C1 segment of cervical spinal cord (tissue), 14 donors: ENCODE measurements at places on chromosomes 6 and 20.

- no peak for DNase-seq
Observed at GRCh38 chr6:153538491-153538890, 407.4 kb upstream of the RGS17 start.

DNA sequence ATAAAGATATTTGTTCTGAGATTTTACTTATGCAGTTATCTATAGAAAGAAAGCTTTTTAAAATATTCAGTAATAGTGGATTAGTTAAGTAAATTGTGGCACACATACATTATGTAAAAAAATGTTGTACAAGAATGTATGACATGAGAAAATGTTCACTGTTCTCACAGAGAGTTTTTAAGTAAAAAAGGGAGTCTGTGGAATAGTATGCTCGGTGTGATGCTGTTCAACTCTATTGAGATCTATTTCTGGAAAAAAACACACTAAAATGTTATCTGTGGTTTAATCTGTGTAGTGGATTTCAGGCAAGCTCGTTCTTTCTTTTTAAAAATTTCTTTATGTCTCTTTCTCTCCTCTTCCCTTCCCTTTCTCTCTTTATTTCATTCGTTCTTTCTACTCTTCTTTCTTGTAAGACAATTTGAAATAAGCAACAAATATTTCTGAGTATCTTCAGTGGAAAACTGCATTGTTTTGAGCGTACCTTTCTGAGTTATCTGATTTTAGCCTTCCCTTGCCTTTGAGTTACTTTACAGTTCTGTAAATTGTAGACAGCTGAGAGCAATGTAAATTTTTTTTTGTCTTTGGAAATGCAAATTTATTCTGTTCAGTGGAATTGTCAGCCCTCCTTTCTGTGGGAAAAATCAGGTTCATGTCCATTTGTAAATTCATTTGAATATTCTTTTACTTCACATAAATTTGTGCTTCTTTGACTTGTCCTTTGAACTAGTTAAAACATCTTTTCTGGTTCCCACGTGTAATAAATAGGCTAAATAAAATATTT is 229.0 kb upstream of the NOX3 start:
- DNase-seq, result no peak

DNA sequence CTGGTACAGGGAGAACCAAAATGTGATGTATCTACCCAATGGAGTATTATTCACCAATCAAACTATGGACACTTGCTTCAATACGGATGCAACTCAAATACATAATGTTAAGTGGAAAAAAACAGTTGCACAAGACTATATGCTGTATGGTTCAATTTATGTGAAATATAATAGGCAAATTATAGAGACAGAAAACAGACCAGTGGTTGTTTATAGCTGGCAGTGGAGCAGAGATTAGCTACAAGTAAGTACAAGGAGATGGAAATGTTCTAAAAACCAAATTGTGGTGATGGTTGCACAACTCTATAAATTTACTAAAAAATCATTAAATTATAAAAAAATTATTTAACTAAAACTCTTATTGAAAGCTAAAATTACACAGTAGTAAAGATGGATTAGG is 113.2 kb downstream of the PRDM1 start:
- DNase-seq, result no peak

- DNase-seq, result no peak
Observed at GRCh38 chr20:8284902-8285301, 152.8 kb downstream of the PLCB1 start.

- no peak for DNase-seq
Observed at GRCh38 chr6:76416821-76417605, 344.6 kb upstream of the IMPG1 start.

DNA sequence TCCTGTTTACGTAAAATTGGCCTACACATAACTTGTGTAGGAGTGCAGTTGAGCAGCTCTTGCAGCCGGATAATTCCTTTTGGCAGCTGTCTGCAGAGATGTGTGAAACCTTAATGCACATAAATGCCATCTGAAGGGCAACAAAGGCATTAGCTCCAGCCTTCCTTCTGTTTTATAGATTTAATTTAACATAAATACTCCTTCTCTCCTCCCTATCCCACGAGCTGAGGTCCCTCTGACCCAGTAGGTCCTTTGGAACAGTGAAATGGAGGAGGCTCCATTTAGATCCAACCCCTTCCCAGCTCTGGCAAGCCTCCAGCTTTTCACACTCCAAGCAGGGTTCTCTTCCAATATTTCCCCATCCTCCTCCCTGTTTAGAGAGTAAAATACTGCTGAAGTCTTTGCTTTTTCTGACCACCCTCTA is 6.5 kb downstream of the PLEKHG1 start:
- no peak for DNase-seq

GRCh38 chr6:99801805-99802204 is 192.2 kb downstream of the MCHR2 start:
- no peak for DNase-seq

GRCh38 chr6:5051394-5051793 is 33.7 kb upstream of the PPP1R3G start:
- no peak for DNase-seq

- no peak for DNase-seq
Observed at GRCh38 chr6:109292983-109293586, 89.2 kb downstream of the CD164 start.

DNA sequence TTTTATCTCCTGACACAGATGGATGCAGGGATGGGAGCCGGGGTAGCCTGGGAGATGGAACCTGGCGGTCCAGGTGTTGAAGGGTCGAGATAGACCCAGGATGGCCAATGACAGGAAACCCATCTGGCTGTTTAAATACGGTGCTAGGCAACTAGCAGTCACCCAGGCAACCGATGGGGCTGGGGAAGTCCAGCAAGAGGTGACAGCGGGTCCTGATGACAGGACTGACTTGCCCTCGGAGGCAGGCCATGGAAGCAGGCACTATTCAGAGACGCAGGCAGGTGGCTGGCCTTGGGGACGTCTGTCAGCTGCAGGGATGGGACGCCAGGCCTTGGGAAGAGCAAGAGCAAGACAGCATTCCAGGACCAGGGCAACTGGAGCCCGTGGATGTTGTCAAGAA is 135.4 kb upstream of the RALGAPA2 start:
- no peak for DNase-seq

DNA sequence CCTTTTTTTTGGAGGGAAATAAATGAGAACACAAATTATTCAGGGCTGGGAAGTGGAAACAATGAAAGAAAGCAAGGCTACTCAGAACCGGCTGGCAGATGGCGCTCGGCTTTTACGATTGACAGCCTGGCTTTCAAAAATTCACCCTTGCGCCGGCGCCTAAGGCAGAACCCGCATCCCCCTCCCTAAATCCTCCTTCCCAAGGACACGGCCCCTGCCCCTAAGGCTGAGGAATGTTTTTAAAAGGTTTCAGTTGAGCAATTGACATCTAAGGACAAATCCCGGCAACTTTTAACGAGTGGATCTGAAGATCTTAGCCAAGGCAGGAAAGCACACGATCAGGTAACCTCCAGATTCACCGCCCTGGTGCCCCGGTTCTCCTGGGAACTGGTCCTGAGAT is 16.3 kb downstream of the GNAS start:
- no peak for DNase-seq

- DNase-seq, result no peak
Observed at GRCh38 chr6:9978480-9978879, 436.4 kb downstream of the TFAP2A start.

DNA sequence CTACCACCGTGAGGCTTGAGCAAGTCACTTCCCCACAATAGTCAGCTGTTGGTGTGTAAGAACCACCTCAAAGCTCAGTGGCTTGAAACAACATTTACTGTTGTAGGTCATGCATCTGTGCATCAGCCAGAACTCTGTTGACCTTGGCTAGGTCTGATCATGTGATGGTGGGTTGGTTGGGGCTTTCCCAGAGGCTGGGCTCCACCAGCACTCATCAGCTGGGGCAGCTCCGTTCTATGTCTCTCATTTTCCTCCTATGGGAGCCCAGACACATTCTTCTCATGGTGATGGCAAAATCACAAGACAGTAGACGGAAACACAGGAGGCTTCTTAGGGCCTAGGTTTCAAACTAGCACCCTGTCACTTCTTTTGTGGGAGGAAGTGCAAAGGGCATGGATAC is 42.8 kb upstream of the PSMF1 start:
- no peak for DNase-seq

- DNase-seq, result peak; percentile 17
Observed at GRCh38 chr6:156449128-156449527, 328.1 kb upstream of the ARID1B start.

DNA sequence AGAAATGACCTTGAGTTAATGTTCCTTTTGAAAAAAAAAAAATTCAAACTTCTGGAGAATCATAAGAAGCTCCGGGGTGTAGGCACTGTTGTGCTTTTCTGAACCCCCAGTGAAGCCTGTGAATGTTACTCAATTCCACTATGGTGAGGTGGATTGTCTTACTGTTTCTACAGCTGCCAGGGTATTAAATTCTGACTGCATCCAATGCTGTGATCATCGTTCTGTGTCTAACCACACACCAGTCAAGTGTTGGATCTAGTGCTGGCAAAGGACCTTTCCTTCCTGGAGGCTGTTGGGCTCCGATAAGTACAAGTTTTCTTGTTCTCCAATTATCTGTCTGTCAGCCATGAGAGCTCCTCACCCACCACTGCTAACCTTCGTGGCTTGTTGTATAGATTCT is 162.0 kb upstream of the EPHA7 start:
- no peak for DNase-seq

- DNase-seq, result no peak
Observed at GRCh38 chr20:11195899-11196558, 522.2 kb upstream of the JAG1 start.

DNA sequence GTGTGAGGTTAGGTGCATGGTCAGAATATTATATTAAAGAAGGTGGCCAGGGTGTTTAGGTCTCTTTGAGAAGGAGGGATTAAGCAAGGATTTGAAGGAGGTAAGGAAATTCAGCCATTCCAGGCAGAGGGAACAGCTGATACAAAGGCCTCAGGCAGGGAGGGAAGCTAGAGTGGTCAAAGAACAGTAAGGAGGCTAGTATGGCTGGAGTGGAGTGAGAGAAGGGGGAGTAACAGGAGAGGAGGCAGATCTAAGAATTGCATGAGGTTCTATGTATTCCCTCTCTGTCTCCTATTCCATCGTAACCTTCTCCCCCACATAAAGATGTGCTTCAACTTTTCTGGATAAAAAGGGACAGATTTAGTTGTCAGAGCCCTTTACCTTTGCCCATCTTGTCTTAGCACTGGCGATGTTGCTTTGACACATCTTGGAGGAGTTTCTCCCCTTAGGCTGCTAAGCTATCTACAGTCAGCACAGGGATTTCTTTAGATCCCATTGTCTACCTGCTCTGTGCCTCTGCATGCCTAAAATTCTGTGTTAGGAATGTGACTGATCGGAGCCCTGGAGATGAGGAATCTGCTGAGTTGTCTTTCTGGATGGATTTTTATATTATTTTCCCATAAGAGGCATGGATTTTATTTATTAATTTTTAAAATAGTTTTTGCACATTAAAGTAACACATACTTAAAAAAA is 59.9 kb downstream of the KLHL31 start:
- no peak for DNase-seq

GRCh38 chr6:14284969-14285590 is 167.5 kb downstream of the CD83 start:
- no peak for DNase-seq

GRCh38 chr6:90194371-90194841 is 102.2 kb downstream of the BACH2 start:
- DNase-seq, result no peak

DNA sequence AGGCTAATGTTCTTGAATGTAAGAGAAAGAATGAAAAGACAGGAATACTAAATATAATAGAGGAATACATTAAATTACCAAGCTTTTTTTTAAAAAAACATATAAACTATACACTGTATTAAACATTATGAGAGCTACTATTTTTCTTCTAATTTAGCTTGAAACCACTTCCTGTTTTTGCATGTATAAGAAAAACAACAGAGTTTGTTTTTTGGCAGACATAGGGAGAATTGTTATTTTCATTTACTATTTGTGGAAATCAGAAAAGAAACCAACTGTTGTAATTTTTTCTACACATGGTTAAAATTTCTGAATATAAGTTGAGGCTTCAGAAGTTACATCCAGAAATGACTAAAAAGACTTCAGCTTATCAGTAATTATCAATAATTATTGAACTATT is 991.8 kb upstream of the GJE1 start:
- no peak for DNase-seq

DNA sequence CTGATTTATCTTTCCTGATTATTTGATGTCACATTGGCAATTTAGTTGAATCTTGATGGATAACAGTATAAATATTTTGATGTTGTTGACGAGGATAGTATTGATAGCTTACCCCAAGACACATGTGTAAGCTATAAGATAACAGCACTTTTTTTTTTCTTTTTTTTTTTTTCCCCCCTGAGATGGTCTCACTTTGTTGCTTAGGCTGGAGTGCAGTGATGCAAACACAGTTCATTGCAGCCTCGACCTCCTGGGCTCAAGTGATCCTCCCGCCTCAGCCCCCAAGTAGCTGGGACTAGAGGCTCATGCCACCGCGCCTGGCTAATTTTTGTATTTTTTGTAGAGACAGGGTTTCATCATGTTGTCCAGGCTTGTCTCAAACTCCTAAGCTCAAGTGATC is 21.8 kb downstream of the MYO6 start:
- DNase-seq, result no peak

- no peak for DNase-seq
Observed at GRCh38 chr6:25334793-25335192, 55.6 kb downstream of the CARMIL1 start.

DNA sequence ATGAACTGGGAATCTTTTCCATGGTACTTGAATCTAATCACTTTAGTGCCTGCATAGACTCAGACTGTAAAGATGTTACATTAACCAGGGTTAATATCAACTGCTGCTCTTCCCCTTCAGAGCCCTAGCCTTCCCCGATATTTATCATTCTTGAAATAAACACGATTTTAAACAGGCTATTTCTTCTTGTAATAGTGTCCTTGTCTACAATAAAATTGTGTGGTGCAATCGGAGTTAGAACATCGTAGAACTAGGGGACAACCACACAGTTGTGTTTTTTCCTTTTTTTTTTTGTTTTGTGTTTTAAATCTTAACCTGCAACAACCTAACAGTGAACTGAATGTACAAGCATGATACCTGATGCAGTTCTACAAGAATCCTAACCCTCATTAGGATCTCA is 4.5 kb downstream of the GJA1 start:
- no peak for DNase-seq

DNA sequence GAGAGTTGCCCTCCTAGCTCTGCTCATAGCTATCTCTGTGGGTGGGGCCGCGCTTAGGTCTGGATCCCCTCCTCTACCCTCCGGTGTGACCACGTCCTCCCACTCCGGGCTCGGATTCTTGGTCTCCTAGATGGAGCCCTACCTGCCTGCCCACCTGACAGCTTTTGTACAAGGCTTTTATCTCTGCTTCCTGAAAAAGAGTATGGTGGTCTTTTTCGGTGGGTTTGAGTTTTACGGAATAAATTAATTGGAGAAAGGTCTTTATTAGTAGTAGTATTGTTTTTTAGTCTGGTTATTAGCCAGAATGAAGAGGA is 773 bp downstream of the SMAP1 start:
- DNase-seq, result no peak

DNA sequence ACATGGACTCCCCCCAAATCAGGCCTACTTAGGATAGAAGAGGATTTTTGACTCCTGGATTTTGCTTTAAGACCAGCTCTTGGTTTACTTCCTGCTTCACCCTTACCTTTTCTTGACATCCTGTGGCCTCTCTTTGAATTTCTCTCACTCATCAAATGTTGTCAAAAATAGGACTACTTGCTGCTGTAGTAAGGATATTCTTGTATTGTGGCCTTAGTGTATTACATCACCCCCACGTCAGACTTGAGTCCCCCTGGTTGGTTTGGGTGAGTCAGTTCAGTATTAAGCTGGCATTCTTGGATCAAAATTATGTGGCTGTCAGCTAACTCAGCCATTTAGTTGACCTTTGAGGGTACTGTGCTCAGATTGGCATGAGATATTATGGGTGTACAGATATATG is 1.1 kb downstream of the TPX2 start:
- DNase-seq, result no peak

GRCh38 chr20:2866236-2866635 is 7.0 kb upstream of the PTPRA start:
- DNase-seq, result no peak
